ENCODE measurements at places on chromosomes 2 and 18.

- DNase-seq, result no peak
Observed at GRCh38 chr18:32383050-32383819, 87.4 kb downstream of the GAREM1 start.

GRCh38 chr2:234661175-234661574 is 164.3 kb upstream of the ARL4C start:
- no peak for DNase-seq

DNA sequence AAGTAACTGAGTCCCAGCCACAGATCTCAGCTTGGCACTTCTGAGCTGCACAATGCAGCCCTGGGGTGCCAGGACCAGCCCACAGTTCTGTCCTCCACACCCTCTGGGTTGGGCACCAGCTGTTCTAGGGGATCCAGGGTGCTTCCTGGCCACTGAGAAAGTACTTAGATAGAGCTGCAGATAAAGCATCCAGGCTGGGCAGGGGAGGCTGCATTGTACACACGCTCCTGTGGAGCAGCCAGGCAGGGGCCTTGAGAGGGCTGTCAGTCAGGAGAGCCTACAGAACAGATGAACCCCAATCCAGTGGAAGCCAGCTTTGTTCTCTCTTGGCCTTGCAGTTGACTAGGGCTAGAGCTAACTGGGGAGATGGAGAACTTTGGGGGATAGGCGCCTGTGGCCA is 104.6 kb downstream of the KIAA1328 start:
- no peak for DNase-seq

DNA sequence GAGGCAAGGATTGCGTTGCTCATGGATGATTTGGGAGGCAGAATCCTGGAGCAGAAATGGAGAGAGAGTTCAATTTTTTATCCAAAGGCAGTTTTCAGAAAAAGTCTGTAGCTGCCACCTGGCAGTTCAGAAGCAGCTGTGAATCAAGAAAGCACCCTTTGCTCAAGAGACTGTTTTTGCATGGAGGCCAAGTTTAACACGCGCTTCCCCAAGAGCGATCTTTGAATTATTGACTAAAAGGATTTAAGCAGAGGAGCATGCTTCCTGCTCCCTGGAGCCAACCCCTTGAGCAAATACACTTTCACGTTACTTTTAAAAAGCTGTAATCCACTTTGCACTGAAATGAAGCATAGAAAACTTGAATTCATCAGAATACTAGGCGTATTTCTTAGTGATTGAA is 252.4 kb downstream of the RNF144A start:
- DNase-seq, result no peak

- DNase-seq, result no peak
Observed at GRCh38 chr2:137508739-137509384, 455.4 kb upstream of the HNMT start.

DNA sequence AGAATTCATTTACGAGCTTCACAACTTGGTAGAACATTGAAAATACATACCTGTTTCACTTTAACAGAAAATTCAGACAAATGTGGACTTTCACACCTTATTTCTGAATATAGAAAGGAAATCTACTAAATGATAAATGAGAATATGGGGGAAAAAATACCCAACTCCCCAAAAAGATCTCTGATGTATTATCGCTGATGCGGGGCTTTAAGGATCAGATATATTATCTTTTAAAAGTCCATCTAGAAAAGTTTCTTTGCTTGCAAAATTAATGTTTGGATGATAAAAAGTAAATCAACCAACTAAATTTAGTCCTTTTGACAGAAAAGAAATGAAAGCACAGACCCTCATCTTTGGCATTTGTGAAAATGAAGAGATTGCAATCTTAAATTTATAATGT is 540.1 kb upstream of the CHAC2 start:
- DNase-seq, result peak; percentile 21

DNA sequence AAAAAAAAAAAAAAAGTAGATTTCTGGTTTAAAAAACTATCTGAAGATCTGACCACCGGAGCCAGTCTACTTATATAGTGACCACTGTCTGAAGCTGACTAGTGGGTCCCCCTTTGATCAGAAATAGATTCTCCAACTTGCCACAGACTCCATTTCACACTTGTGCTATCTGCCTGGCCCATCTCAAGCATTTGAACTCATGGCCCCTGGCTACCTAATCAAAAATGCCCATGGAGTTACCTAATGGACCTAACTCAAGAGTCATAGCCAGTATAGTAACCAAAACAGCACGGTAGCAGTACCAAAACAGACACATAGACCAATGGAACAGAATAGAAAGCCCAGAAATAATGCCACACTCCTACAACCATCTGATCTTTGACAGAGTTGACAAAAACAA is 17.0 kb upstream of the ATL2 start:
- DNase-seq, result no peak

GRCh38 chr2:126507425-126507911 is 148.5 kb upstream of the GYPC start:
- no peak for DNase-seq

All from Karpas-422 (cell line).